Activated CD4-positive, alpha-beta T cell treated with anti-CD3 and anti-CD28 coated beads for 24 hours (primary cell): ENCODE measurements at places on chromosomes 1 and 21.

DNA sequence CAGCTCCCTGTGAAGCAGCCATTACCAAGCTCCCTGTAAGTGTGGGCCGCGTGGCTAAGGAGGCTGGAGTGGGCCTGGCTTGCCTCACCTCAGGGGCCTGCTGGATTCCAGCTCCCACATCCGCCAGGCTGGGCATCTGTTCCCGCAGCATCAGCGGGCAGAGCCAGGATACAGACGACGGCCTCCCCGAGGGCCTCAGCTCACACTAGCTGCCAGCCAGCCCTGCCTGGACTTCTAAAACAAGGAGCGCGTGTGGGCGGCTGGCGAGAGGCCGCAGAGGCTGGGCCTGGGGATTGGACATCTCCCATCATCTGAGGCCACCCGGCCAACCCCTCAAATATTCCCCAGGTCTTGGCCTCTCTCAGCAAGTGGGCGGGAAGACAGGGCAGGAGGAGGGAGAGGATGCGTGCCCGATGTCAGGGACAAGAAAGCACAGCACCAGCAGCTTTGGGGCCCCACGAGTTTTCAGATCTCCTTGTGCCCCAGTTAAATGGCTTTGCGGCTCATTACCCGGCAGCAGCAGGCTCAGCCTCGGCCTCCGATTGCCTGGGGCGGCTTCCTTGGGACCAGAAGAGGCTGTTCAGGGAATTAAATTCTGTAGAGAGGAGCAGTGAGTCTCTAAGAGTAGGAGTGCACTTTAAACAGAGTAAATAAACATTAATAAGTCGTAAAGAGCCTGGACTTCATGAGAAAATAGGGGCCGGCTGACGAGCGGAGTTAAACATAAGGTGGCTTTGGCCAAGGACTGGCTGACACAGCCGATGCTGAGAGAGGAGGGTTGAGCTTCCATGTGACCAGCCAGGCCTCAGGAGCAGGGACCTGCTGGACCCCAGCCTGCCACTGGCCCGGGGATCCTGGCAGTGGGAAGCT is 208.9 kb upstream of the C1orf174 start:
- no peak for DNase-seq

GRCh38 chr1:110639724-110640386 is 33.7 kb upstream of the KCNA2 start:
- no peak for DNase-seq

DNA sequence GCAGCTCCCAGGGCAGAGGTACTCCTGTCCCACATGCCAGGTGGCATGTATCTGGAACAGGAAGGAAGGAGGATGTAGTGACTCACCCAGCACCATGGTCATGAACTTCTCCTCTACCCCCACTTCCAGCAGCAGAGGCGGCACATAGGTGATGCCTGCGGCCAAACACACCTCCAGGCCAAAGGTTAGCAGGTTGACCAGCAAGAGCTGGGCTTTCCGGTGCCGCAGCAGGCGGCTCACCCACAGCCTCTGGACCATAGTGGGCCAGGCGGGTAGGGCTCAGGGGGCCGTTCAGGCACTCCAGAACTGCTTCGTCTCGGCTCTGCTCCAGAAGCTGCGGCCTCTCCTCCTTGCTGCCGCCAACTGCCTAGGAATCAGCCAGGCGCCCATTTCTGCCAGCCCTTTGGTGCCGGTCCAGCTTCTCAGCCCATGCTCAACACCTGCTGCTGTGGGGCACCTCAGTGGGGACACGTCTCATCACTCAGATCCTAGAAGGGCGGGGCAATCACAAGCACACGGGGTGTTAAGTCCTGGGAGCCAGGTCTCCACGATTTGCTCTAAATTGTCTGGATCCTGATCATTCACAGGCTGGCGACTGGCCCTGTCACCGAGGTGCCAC is 15.8 kb downstream of the SLC45A3 start:
- no peak for DNase-seq

GRCh38 chr21:41611966-41612606 is 104.1 kb upstream of the TMPRSS2 start:
- DNase-seq, result no peak
